ENCODE measurements at places on chromosomes 5 and 9.
A peak's percentile ranks its signal among the peaks of the same experiment; 100 is the strongest.

DNA sequence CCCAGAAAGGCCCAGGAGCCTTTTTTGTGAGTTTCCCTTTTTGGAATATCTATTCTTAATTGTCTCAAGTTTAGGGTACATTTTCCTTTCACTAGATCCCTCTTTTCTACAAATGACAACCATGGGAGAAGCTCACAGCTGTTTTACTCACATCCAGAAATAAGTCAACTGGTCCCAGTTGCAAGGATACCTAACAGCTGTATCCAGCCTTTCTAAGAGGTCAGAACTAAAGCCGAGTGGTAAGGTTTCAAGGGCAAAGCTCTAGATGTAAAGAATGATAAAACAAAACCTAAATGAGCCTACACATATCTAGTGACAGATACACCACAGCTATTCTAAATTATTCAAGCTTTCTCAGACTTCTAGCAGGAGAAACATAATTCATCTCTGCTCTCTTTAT lies 4.4 kb downstream of the FGF10 start:
- DNase-seq = no peak

DNA sequence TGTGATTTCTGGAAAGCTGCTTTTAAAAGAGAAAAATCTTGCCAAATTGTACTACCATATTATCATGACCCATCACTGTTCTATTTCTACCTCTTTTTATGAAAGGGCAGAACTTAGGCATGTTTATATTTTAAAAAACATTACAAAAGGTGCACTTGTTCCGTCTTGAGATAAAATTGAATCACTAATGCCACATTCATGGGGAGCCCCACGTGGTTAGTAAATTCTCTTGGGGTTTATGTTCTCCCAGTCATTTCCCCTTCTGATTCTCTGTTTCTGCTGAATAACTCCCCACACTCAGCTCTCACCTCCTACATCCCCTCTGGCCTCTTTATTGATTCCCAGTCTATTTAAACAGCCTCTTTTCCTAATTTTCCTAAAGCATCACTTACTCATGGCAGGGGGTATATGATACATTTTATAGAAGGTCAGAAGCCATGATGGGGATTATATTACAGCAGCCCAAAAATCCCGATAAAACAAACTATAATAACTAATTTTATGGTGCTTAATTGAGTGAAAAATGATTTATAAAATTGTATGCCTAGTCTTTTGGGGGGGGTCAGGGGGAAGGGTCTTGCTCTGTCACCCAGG lies 19.7 kb upstream of the VLDLR start:
- no peak for DNase-seq

GRCh38 chr5:72653586-72653985 lies 146.4 kb upstream of the ZNF366 start:
- no peak for DNase-seq

GRCh38 chr5:29794141-29794787 lies 1399.2 kb upstream of the CDH6 start:
- no peak for DNase-seq

- DNase-seq = no peak
These were observed 23.2 kb downstream of the DOCK8 start for GRCh38 chr9:237858-238345.

DNA sequence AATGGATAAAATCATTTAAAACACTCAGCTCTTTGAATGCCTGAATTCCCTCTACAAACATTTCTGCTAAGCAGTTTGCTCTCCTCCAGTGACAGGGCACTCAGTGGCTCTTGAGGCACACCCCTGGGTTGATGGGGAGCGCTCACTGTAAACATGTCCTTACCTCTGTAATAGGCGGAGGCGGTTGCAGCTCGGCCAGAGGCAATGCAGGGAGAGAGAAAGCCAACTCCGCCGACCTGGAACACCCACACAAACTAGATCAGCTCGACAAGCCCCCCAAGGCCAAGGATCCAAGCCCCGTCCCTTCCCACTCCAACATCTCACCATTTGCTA lies 329 bp downstream of the CDC23 start:
- DNase-seq = peak; percentile 17

DNA sequence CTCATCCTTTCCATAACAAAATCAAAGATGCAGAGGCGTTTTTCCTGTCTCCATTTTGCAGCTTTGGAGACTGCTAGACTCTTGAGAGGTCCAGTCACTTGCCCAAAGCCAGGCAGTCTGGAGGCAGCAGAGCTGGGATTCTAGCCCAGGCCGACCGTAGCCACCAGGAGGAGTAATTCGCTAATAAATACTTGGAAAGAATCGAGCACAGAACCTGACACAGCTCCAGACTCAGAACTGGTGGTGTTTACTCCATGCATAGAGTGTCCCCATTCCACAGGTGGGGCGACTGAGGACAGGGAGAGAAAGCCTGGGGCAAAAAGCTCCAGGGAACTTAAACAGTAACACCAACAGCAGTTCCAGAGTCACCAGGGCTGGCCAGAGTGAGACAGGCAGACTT lies 10.7 kb upstream of the CERCAM start:
- DNase-seq = peak; percentile 51
